ENCODE measurements at places on chromosomes 12 and 14.

DNA sequence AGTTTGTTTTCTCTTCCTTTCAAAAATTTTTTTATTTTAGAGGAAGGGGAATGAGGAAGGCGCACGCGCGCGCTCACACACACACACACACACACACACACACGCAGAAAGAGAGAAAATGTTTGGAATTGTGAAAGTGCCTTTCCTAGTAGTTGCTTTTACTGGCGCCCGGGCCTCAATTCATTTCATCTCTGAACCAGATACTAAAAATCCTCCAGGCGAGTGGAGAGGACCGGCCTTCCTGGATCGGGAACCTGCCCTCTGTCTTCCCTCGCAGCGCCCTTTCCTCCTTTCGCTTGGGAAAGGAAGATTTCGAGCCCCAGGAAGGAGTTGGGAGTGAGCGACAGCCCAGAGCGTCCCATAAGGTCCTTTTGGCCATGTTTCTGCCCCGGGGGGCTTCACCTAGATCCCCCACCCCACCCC lies 7.8 kb upstream of the TBX3 start:
- DNase-seq = no peak

DNA sequence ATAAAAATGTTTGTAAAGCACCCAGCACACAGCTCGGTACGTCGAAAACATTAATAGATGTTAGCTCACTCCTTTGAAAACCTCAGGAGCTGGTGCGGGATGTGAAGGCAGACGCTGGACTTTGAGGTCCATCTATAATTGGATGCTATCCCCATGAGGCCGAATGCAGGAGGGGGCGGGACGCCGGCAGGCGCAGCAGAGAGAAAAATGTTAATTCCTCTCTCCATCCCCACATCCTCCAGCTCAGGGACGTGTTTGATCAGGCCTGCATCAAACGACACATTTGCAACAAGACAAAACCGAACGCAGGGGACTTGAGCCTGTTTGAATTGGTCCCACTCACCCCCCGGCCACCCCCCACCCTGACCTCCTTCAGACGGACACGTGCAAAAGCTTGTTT lies 231.0 kb downstream of the RBM19 start:
- DNase-seq = no peak

GRCh38 chr12:8970432-8970831 lies 18.9 kb upstream of the KLRG1 start:
- no peak for DNase-seq

DNA sequence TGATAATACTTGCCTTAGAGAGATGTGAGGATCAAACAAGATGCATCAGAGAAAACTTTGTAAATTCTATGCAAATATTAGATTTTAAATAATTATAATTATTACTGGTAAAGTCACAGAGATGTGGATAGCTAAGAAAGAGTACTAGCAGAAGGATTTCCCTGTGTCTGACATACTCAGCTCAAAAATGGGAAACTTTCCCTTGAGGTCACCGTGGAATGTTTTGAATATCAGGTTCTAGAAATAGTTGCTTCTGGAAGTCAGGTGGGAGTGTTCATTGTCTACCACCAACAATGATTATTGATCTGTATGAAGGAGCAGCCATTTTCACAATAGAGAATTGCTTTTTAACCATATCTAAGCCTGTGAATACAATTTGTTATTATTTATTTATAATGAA lies 71.7 kb downstream of the FLRT2 start:
- no peak for DNase-seq

GRCh38 chr14:55713486-55713885 lies 133.5 kb downstream of the KTN1 start:
- no peak for DNase-seq

GRCh38 chr14:100342195-100342594 lies 19.1 kb downstream of the SLC25A47 start:
- DNase-seq = no peak

DNA sequence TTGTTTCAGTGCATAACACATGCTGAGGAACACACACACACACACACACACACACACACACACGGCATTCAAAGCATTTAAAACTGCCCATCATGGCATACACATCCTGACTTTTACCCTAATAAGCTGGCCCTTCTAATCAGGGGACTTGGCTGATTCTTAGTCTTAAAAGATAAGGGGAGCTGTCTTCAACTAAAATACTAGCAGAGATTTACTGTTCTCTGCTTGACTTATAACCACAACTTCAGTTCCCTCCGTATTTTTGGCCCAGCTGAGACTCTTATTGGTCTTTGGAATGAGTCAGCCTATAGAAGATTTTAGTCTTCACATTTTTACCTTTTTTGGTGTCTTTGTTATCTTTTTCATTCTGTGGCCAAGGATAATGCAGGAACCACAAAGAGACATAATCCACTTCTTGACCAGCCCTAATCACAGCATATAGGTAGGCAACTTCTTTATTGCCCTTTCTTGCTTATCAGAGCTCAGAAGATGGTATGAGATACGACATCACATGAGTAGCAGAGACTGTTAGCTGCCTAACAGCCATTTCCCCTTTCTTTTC lies 25.1 kb upstream of the SLC8A3 start:
- DNase-seq = no peak

DNA sequence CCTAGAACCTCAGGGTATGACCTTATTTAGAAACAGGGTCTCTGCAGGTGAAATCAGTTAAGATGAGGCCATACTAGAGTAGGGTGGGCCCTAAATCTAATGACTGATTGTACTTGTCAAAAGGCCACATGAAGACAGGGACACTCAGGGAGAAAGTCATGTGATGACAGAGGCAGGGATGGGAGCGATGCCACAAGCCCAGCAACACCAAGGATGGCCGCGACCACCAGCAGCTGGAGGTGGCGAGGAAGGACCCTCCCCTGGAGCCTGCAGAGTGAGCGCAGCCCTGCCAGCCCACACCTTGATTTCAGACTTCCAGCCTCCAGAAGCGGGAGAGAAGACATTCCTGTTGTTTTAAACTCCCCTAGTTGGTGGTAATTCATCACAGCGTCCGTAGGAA lies 199.9 kb downstream of the PHETA1 start:
- no peak for DNase-seq

DNA sequence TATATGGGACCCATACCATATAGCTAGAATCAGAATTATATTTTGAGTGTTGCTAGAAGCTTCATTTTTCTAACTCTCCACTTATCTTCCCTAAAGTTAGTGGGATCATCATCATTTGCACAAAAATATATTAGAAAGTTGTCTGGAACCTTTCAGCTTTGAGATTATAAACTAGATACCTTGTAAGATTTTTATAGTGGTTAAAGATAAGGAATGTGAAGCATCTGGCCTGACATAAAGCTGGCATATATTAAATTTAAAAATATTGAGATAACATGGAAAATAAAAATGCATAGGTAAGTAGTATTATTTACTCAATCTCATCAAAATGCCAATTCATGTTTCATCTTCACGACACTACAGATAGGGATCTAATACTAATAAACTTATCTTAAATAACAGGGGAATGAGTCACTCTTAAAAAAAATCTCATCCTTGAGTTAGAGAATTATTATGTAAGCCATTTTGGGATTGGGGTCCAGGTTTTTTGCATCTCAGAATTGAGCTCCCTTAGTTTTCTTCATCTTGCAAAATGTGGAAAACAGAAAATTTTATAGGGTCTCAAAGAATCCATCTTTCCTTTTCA lies 318.5 kb downstream of the KCNC2 start:
- no peak for DNase-seq

DNA sequence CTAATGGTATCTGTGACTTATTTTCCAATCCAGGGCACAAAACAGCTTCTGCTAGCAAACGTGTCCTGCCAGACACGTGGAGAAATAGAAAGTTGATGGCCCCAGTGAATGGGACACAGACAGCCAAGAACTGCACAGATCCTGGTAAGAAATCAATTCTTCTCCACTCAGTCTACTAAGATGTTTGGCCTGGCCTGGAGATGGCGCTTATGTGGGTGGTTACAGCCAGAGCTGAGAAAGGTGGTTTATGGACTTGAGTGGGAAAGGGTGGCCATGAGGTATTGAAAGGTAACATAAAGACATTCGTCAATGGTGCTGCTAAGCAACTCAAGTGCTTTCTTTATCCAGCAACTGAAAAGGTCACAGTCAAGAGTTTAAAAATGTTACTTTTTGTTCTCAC lies 2.9 kb downstream of the SLC24A4 start:
- no peak for DNase-seq

GRCh38 chr12:454833-455232 lies 4.9 kb upstream of the B4GALNT3 start:
- no peak for DNase-seq

GRCh38 chr12:61993734-61994345 lies 266.4 kb upstream of the USP15 start:
- no peak for DNase-seq

DNA sequence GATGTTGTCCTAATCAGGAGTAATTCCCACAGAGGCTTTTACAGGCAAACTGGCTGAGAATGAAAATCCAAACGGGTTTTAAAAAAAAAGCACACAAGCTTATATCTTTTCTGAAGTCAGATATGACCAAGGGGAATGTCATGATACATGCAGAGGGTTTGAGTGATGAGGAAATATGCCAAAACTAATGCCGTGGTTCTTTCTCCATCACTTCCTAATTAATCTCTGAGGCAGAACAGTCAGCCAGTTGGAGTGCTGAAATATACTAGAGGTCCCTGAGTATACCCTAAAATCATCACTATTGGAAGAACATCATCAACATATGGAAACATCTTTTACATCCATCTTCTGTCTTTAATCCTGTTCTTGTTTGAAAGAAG lies 160.8 kb upstream of the FAR2 start:
- no peak for DNase-seq

DNA sequence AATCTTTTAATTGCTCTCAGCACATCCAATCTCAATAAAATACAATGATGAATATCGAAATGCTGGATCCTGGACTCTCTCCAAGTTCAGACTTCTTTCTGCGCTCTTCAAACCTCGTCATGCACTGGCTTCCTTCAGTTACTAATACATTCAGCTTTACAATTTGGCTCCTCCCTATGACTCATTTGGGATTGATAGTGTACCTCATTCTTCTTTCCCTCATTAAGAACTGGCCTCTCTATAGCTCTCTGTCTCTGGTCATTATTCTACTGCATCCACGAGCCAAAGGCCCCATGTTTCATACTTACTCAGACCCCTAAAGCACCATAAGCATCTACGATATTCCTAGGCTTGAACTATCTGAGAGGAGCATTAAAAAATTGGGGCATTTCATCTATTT lies 4.9 kb downstream of the TSPAN8 start:
- no peak for DNase-seq

DNA sequence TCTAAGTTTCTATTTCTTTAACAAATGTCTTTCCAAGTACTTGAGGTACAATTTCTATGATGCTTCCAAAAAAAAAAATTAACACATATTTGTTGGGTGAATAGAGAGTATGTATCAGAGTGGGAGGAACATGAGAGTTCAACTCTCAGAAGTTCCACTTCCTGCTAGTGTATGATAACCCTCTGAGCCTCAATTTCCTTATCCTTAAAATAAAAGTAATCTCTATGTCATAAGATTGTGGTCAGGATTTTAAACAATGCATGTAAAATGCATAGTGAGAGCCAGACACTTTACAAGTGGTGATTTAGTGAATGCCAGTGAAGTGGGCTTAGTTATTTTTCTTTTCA lies 270.3 kb upstream of the AMIGO2 start:
- no peak for DNase-seq

DNA sequence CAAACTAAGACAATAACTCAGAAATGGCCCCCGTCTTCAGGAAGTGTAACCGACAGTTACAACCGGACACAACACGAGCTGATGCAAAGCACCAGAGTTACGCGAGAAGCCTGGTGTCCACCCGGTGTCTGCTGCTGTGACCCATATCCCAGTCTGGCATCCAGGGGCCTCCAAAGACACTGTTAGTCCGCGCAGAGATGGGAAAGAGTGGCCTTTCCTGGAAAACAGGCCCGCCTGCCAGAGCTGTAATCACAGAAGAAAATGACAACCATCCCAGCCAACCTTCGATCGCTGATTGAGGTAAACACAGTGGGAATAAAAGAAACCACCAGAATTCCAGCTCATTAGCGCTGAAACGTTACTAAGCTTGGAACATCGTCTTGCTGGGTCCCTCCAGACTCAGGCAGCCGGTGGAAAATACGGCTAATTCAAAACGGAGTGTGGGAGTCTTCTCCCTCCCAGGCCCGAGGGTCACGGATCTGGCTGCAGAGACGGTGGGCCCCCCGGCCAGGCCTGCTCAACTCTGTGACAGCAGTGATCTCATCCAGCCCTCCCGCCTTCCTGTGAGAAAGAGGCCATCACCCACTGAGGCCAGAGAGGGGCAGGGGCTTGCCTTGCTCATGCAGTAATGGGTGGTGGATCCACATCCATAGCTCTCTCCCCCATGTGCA lies 273.9 kb upstream of the RTL1 start:
- no peak for DNase-seq

GRCh38 chr14:58643366-58643765 lies 5.6 kb downstream of the DACT1 start:
- DNase-seq = no peak

DNA sequence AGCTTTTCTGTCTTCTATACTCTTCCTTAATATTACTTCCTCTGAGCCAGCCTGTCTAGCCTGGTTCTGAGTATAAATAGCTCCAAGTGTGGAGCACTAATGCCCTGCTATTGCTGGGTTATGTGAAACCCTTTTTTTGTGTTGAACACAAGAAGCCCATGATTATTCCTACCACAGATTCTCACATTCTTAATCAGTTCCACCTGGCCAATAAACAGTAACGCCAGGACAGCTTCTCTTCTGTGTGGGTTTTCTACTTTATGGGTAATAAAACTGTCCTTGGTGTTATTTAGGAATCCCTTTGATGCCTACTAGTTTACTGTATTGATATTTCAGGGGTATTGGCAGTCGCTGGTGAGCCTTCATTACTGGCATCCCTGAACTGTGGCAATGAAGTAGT lies 48.9 kb upstream of the LRIG3 start:
- no peak for DNase-seq

DNA sequence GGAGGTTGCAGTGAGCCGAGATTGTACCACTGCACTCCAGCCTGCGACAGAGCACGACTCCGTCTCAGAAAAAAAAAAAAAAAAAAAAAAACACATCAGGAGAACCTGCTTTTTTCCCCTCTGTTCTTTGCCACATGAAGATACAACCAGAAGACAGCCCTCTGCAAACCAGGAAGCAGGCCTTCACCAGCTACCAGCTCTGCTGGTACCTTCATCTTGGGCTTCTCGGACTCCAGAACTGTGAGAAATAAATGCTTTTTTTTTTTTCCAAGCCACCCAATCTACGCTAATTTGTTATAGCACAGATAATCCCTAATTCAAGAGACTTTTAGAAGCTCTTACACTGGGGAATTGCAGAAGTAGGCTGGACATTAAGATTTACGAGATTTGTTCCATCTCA lies 121.2 kb downstream of the GARIN6 start:
- no peak for DNase-seq

- no peak for DNase-seq
These were observed 3.0 kb upstream of the MAP3K9 start for GRCh38 chr14:70812124-70812818.

All from cortex of kidney (tissue), 1 donor.